ENCODE measurements at places on chromosomes 1 and 21.

GRCh38 chr21:29072873-29073221 is 601 bp downstream of the CCT8 start:
- DNase-seq: no peak

DNA sequence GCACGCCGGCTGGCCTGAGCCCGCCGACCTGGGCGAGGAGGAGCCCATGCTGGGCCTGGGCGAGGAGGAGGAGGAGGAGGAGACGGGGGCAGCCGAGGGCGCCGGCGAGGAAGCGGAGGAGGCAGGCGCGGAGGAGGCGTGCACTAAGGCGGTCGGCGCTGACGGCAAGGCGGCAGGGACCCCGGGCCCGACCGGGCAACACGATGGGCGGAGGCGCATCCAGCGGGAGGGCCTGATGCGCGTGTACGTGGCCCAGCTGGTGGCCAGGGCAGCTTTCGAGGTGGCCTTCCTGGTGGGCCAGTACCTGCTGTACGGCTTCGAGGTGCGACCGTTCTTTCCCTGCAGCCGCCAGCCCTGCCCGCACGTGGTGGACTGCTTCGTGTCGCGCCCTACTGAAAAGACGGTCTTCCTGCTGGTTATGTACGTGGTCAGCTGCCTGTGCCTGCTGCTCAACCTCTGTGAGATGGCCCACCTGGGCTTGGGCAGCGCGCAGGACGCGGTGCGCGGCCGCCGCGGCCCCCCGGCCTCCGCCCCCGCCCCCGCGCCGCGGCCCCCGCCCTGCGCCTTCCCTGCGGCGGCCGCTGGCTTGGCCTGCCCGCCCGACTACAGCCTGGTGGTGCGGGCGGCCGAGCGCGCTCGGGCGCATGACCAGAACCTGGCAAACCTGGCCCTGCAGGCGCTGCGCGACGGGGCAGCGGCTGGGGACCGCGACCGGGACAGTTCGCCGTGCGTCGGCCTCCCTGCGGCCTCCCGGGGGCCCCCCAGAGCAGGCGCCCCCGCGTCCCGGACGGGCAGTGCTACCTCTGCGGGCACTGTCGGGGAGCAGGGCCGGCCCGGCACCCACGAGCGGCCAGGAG is 7.2 kb upstream of the IBA57 start:
- DNase-seq: no peak

DNA sequence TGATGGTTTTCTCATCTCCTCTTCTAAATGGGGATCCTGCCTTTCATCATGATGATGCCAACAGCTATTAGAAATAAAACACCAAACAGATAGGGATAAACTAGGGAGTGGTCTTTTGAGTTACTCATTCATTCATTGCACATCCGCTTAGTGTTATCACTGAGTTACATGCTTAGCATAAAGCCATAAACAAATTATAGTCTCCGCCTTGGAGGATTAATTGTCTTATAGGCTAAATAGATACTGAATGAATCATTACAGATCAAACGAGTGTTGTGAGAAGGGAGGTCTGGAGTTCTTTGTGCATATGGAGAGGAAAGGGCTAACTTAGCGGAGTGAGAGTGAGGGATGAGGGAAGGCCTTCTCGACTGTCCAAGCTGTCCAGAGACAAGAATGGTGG is 19.8 kb upstream of the GUCA2B start:
- no peak for DNase-seq

DNA sequence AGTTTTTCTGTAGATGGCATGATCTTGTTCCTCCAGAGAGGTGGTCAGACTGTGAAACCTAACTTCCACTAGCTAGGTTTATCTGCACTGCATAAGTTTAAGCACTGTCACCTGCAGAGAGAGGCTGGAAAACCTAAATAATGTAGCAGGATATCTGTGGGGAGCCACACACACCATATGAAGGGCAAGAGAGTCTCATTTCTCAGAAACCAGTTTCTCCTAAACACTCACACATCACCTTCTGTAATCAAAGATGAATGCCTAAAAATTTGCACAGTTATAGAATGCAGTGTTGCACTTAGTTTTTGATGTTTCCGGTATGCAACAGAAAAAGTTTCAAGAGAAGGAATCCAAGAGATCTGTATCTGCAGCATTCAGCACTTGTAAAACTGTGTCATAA is 654.6 kb downstream of the ADGRL2 start:
- DNase-seq: no peak

DNA sequence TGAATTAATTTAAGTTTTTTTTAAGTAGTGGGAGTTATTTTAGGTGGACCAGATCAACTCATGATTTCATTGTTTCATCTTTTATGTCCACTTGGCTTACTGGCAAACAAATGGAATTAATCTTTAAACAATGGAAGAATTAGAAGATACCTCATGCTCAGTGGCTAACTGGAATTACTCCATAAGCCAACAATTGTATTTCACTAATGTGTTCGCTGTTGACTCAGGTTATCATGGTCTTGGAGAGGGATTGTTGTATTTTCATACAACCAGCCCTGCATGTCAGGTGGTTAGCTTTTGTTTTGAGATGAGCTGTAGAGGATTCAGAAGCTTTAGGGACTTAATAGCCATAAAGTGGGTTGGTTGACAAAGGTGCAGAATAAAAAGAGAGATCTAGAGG is 57.2 kb upstream of the HMCN1 start:
- DNase-seq: no peak

DNA sequence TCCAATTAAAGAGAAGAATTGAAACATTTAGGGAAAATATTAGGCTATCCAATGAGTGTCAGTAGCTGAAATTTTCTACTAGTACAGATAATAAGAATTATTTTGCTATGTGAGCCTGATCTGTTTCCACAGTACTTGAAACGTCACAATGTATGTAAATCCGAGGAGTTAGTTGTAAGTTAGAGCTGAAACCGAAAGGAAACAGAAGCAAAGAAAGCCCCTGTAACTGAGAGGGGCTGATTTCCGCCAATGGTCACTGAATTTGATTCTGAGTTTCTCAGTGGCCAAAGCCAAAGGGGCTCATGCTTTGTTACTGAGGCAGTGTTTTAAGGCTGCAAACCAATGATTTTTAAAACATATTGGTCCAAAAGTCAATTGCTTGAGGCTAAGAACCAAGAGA is 168.3 kb upstream of the DUSP10 start:
- no peak for DNase-seq

GRCh38 chr1:106956721-106957120 is 99.8 kb upstream of the PRMT6 start:
- DNase-seq: no peak

DNA sequence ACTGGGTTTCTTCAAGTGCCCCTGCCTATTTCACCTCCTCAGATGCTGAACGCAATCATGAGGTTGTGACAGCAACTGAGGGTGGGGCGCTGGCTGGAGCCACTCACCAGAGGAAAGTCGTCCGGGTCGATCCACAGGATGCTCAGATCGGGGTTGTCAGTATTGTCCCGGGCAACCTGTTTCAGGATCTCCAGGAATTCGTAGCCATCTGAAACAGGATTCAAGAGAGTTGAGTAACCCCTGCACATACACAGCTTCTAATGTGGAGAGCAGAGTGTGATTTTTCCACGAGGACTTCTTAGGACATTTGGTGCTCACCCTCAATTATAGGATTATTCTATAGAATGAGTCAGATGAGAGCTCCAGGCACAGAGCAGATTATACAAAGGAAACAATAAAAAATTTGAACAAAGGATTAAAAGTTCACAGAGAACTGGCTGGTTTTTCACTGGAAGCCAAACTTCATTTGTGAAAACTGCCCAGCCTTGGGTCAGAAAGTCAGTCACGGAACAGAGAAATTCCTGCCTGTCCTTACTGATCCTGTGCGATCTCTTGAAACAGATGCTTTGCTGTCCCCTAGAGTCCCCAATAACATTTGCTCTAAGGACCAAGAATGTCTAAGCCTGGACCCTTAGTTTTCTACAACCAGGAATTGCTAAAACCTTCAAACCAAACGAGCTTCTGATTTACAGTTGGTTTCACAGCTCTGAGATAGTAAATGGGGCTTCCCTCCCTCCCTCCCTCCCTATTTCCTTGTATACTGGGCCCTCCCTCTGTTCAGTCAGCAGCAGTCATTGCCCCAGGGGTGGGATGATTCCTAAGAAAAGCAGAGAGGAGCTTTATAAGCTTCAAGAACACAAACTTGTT is 63.2 kb downstream of the CASQ2 start:
- no peak for DNase-seq

- DNase-seq: no peak
These were observed 8.4 kb downstream of the SMIM1 start for GRCh38 chr1:3780901-3781300.

DNA sequence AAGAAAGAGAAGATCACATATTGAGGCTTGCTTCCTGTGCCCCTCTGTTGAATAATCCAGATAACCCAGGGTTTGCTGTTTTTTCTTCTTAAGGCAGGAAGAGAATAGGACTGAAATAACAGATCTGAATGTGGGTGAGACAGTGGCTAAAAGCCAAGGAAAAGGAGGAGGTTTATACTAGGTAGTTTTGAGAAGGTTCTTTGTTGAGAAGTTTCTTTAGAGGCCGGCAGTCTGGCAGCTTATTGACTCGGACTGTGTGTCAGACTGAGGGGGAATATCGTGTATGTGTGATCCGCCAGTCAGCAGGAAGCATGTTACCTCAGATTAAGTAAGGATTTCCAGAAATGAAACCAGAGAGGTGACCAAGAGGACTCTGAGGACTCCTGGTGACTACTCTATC is 119.8 kb downstream of the PLA2G4A start:
- no peak for DNase-seq

All from activated CD8-positive, alpha-beta memory T cell treated with anti-CD3 and anti-CD28 coated beads for 48 hours (primary cell).